ENCODE measurements at places on chromosomes 1 and 21. TPM values are rescaled to one million over a fixed set of nuclear protein-coding genes. Genes with fewer than 3 reads are reported as not detected.

- no peak for DNase-seq
Observed at GRCh38 chr1:4755864-4756504, 101.6 kb downstream of the AJAP1 start.

DNA sequence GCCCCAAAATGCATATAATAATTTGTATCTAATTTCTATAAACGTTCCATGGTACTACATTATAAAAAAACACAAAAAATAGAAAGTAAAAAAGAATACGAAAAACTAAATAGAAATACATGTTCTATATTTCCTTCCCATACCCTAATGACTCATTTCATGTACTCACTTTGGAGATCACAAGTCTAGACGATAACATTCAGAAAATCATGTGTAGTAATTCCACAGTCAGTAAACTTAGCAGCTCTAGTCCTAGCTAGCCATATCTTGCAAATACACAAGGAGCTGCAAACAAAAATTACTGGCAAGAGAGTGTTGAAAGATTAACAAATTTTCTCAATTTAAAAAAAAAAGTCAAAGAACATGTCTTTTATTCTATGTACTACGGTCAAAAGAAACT is 1.4 kb downstream of the GOLPH3L start:
- DNase-seq: no peak

DNA sequence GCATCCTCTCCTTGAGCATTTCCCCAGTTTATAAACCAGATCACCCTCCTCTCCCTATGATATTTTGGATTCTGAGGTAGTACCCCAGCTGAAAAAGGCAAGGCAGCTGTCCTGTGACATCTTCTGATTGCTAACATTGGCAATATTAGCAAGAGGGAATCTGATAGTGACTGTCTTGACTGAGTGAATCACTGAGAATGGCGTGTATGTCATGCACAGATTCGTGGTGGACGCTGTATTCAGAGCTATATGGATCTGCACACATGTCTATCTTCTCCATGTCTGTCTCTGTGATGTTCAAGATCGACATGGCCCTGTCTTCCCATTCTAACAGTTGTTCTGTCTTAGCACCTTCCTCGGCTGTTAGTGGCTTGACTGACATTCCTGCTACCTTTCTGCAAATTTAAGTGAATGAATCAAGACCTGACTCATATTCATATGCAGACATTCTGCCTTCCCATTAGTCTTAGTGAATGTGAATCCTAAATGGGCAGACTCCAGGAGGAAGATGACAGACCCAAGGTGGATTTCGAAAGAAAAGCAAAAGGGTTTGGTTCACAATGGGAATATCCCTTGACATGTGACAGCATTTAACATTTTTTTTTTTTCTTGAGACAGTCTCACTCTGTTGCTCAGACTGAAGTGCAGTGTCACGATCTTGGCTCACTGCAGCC is 97.7 kb downstream of the PGBD5 start:
- DNase-seq: no peak

GRCh38 chr1:38744452-38745350 is 114.9 kb downstream of the RRAGC start:
- DNase-seq: no peak

CRNN gene
- total RNA-seq: not detected

Data from Right ventricle myocardium inferior (tissue), 1 donor.